ENCODE measurements at places on chromosomes 3 and 15. TPM values are rescaled to one million over a fixed set of nuclear protein-coding genes. Genes with fewer than 3 reads are reported as not detected.

The NUDT16 gene
- 25.4 TPM for total RNA-seq

The CLRN1 gene
- not detected for total RNA-seq

The CIB2 gene
- total RNA-seq = 10.3 TPM

The SHQ1 gene
- total RNA-seq = 8.2 TPM

The RAD51 gene
- total RNA-seq = 1.5 TPM

The MPI gene
- 39.9 TPM for total RNA-seq

The PDIA3 gene
- total RNA-seq = 66.2 TPM

The ZDHHC19 gene
- total RNA-seq = not detected

The SHF gene
- 22.5 TPM for total RNA-seq

The GOLGA8H gene
- total RNA-seq = not detected

The TRPM1 gene
- total RNA-seq = not detected

The RTP3 gene
- not detected for total RNA-seq

The MAGEL2 gene
- 0.83 TPM for total RNA-seq

The BAHD1 gene
- 7.7 TPM for total RNA-seq

The ADAMTSL3 gene
- 40.7 TPM for total RNA-seq

The STRA6 gene
- total RNA-seq = 0.71 TPM

The PARP15 gene
- total RNA-seq = 2.0 TPM

The SNUPN gene
- 21.6 TPM for total RNA-seq

The KIF23 gene
- 2.5 TPM for total RNA-seq

The ENTPD3 gene
- total RNA-seq = 6.8 TPM

The TGM5 gene
- not detected for total RNA-seq

The TEX55 gene
- total RNA-seq = not detected

The MUC13 gene
- not detected for total RNA-seq

The AGTR1 gene
- 48.7 TPM for total RNA-seq

The FEZF2 gene
- total RNA-seq = not detected

The NANOGP8 gene
- total RNA-seq = 2.2 TPM

The SLC26A6 gene
- 6.4 TPM for total RNA-seq

The SMAD6 gene
- total RNA-seq = 8.0 TPM
